ENCODE measurements at places on chromosomes 2 and 18. TPM values are rescaled to one million over a fixed set of nuclear protein-coding genes. Genes with fewer than 3 reads are reported as not detected.

The UGT1A5 gene
- polyA plus RNA-seq = not detected

The TEKT4 gene
- polyA plus RNA-seq = not detected

The OTOS gene
- polyA plus RNA-seq = not detected

The ATP8B1 gene
- polyA plus RNA-seq = 0.55 TPM

The MROH2A gene
- polyA plus RNA-seq = not detected

The SERPINB12 gene
- not detected for polyA plus RNA-seq

The SELENOI gene
- 3.3 TPM for polyA plus RNA-seq

The C2orf78 gene
- not detected for polyA plus RNA-seq

The NT5C1B gene
- 0.61 TPM for polyA plus RNA-seq

The GCKR gene
- polyA plus RNA-seq = not detected

The LIMS3 gene
- polyA plus RNA-seq = 4.0 TPM

The ELMOD3 gene
- polyA plus RNA-seq = 14.0 TPM

The KIAA2012 gene
- polyA plus RNA-seq = not detected

The RGPD3 gene
- 0.06 TPM for polyA plus RNA-seq

The XDH gene
- polyA plus RNA-seq = not detected
